ENCODE measurements at places on chromosomes 5 and 9. TPM values are rescaled to one million over a fixed set of nuclear protein-coding genes. Genes with fewer than 3 reads are reported as not detected.

- no peak for DNase-seq
Measured at GRCh38 chr5:88142886-88143692, 125.6 kb downstream of the TMEM161B start.

DNA sequence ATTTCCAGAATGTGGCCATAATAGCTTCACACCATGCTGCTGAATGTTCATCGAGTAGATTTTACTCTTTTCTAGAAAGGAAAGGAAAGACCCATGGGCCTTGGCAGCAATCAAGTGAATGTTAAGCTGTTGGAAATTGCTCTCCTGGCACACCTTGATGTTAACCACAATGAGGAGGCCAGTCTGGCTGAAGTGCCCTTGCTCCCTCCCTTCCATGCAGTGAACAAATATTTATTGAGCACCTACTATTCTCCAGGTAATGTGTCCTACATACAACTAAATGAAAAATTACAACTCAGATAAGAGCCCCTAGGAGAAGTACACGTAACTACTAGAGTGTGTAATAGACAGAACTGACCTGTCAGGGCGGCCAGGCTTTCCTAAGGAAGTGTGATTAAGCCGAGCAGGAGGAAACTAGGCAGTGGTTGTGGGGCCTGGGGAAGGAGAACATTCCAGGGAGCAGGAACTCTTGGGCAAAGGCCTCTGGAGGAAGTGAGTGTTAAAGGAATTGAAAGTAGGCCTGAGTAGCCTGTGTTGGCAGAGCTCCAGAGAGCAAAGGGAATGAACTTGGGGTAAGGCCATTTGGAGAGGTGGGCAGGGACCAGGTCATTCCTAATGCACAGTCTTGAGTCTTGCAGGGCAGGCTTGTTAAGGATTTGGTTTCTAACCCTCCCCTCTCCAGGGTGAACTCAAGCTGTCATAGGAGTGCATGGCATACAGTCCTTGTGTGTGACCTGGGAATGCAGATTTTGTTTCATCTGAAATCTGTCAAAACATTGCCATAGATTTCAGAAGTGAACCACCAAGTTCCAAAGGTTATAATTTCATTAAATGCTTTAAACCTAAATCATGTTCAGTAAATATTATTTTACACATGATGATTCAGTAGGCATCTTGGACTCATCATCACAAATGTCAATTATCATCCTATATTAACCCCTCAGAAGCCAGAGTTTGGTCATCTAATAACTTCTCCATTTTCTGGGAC lies 9.0 kb upstream of the ZSWIM6 start:
- no peak for DNase-seq

- no peak for DNase-seq
Measured at GRCh38 chr9:88684046-88684445, 149.1 kb downstream of the NXNL2 start.

GRCh38 chr9:121645003-121645402 lies 6.4 kb upstream of the DAB2IP start:
- DNase-seq: no peak

DNA sequence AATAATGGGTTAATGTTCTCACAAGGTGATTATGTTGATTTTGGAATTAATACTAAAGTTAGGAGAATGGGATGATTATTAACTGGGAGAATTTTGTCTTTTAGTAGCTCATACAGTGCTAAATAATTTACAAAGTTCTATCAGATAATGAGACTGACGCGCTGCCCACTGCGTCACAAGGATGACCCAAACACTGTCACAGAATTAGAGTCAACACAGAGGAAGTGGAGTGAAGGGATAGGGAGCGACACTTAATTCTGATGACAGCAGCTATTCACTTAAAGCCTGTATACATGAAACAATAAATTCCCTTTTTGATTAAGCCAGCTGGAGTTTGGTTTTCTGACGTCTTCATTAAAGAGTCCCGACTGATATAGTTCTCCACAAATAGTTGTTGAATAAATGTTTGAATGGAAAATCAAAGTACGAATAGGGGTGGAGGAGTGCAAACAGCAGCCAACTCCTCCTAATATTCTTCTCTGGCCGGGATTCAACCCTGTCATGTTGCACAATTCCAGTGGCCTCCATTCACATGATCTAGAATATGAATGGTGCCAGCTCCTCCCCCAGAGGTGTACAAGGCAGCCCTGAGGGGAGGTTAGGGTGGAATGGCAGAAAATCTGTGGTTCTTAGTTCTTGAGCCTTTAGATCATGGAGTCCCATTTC lies 140.3 kb downstream of the PCSK1 start:
- no peak for DNase-seq

DNA sequence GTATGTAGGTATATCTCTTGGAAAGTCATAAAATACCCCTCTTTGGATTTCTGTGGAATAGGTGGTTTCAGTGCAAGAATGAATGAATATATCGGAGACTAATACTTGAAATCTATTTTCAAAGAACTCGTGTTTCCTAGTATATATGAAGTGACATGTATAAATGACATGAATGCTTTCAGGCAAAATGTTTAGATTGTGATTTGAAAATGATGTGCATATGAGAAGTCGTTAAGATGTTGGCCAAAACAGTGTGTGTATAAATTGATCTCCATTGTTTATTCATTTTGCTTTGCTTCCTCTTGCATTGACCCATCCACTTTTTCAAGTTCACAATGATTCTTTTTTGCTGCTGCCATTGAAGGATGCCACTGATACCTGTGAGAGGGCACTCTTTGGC lies 8.3 kb downstream of the TRIO start:
- no peak for DNase-seq

GRCh38 chr9:68496356-68496755 lies 44.3 kb downstream of the TMEM252 start:
- DNase-seq: no peak

DNA sequence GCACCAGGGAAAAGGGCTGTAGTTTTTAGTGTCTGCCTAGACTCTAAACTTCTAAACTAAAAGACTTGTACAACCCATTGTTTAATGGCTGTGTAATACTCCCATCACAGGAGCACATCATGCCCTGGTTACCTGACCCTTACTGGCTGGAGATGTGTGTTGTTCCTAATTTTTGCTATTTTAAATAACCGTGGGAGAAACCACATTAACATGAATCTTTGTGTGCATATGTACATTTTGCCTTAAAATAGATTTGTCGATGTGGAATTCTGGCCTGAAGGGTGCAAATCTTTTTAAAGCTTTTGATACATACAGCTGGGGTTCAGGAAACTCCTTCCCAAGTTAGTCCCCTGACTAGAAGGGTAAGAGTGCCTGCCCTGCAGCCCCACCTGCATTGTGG lies 39.7 kb downstream of the PHF2 start:
- no peak for DNase-seq

- no peak for DNase-seq
Measured at GRCh38 chr9:6440405-6440804, 27.4 kb downstream of the UHRF2 start.

- no peak for DNase-seq
Measured at GRCh38 chr9:77016121-77016525, 3.3 kb upstream of the FOXB2 start.

GRCh38 chr9:86034863-86035734 lies 64.3 kb downstream of the GOLM1 start:
- no peak for DNase-seq

DNA sequence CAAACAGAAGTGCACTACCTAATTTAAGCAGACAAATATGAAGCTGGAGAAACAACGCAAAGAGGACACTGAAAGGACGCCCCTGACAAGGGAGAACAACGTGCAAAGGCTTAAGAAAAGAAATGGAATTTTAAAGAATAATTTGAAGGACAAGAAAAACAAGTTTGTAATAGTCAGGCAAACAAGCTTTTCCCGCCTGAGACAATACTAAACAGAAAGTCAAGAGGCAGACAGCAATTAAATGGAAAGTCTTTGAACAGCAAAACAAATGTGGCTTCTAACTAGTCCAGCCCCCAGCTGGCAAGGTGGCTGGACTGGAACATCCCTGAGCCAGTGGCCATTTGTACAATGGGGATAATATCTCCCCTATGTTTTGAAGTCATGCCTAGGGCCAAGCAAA lies 63.3 kb downstream of the SIL1 start:
- no peak for DNase-seq

- peak; percentile 44 for DNase-seq
Measured at GRCh38 chr9:36037549-36038122, 923 bp downstream of the RECK start.

DNA sequence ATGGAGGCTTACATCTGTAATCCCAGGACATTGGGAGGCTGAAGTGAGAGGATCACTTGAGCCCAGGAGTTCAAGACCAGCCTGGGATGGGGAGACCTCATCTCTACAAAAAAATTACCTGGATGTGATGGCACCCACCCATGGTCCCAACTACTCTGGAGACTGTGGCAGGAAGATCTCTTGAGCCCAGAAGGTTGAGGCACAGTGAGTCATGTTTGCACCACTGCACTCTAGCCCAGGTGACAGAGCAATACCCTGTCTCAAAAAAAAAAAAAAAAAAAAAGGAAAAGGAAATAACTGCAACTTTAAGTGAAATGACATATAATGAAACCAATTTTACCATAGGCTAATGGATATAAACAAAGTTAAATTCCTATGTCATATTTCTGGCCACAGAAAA lies 152.1 kb upstream of the DHFR start:
- DNase-seq: no peak

DNA sequence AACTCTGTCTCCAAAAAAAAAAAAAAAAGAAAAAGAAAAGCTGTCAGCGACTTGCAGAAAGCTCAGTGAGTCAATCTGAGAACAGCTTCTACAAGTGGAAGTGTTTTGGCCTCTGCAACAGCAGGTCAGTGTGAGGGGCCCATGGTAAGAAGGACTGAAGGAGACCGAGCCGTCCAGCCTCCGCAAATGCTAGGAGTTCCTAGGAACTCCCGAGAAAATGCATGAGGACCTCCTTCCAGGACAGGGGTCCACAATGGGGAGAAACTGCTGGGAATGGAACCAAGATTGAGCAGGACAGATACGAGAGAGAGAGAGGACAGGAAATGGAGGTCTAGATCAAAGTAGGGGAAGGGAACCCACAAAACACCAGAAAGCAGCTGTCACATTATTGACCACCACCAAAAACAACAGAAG lies 180.5 kb downstream of the CRB2 start:
- no peak for DNase-seq

GRCh38 chr5:154211641-154212390 lies 21.3 kb downstream of the GALNT10 start:
- no peak for DNase-seq

- DNase-seq: no peak
Measured at GRCh38 chr5:174234388-174234787, 188.9 kb downstream of the NSG2 start.

Gene CCDC171
- total RNA-seq: 5.9 TPM

Gene GGTA1
- 15.5 TPM for total RNA-seq

Gene FCN2
- not detected for total RNA-seq

Gene C5orf58
- not detected for total RNA-seq

Gene NEURL1B
- total RNA-seq: 98.8 TPM
